ENCODE measurements at places on chromosomes 6 and 20.
A peak's percentile ranks its signal among the peaks of the same experiment; 100 is the strongest.

GRCh38 chr20:50629670-50630045, 61.7 kb downstream of the RIPOR3 start:
- no peak for DNase-seq

DNA sequence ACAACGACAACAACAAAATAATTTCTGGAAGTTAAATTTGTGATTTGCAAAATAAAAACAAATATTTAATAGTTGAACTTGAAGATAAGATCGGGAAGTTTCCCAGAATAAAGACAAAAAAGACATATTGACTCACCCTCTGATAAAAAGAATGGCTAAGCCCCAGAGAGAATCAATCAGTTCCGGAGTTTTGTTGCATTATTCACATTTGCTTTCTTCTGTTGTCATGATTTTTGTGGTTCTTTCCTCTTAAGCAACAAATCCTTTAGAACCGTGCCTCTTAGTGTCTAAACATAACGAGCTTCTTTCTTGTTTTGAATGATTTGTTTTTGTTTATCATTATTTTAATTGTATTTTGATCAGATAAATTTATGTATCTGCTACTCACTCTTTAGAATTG, 337.7 kb upstream of the PRND start:
- DNase-seq = no peak

- no peak for DNase-seq
Measured at GRCh38 chr6:53699462-53699861, 33.9 kb upstream of the KLHL31 start.

DNA sequence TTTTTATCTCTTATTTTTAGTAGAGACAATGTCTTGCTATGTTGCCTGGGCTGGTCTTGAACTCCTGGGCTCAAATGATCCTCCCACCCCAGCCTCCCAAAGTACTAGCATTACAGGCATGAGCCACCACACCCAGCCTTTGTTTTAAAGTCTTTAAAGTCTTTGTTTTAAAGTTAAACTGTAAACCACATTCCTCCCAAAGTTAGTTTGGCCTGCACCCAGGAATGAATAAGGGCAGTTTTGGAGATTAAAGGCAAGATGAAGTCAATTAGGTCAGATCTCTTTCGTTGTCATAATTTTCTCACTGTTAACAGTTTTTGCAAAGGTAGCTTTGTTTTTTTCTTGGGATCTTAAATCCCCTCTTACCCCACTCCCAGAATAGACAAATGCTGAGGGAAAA, 63.8 kb downstream of the UBR2 start:
- DNase-seq = no peak

GRCh38 chr6:86535100-86535499, 402.2 kb upstream of the HTR1E start:
- no peak for DNase-seq

DNA sequence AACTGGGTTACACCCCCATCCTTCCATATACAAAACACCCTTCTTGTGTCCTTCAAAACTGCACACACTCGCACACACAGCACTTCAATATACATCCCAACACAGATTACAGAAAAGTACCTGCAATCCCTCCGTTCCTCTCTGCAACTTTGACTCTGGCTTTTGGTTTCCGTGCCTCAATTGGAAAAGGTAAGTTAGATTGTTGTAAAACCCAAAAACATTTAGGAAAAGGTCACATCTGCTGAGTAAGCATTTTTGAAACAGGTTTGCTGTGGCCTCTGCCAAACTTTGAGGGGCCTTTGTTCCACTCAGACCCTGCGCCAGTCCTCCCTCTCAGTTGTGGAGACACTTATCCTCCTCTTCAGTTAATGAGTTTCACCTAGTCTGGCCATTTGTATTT, 4.2 kb downstream of the NKX2-4 start:
- no peak for DNase-seq

GRCh38 chr6:55811074-55811473, 64.3 kb downstream of the BMP5 start:
- DNase-seq = no peak

DNA sequence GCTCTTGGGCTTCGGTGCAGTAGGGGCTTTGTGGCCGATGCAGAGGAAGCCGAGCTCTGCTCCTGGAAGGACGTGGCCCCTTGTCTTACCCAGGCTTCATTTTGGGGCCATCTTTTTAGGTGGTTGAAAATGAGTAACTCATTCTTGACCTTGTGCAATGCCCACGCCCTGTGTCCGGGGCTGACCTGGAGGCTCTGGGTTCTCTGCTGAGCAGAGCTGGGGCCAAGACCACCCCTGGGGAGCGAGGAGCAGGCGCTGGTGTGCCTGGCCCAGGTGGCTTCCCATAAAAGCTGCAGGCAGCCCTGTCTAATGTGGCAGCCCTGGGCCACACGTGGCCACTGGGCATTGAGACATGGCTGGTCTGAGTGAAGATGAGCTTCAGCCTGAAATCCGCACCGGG, 25.7 kb downstream of the NTSR1 start:
- no peak for DNase-seq

DNA sequence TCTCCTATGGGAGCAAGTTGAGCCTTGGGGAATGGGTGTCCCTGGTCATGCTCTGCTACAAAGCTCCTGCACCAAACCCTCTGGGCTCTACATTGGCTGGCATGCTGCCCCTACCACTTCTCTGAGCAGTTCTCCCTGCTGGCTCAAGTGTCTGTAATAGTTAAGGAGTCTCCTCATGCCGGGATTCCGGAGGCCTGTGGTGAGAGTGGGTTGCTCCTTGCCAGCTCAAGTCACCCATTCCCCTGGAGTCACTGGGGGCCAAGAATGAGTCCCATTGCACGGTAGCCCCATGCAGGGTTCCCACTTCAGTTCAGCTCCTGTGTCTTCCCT, 173.9 kb downstream of the PRDM13 start:
- DNase-seq = no peak

DNA sequence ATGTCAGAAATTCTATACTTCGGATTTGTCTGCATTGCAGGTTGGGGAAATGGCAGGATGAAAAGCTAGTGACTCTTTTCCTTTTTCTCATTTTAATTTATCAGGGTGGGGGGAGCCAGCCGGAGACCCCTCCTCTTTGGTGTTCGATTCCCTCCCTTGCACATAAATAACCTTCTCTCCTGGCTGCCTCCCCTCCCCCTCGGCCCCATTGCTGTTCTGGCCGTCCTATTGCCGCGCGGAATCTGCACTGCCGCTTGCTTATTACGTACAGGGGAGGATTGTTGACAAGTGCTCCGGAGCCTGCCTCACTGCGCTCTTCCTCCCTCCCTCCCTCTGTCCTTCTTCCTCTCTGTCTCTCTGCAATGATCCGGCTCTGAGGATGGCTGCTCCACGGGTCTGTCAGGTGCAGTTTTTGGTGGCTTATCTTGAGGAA, 154.7 kb downstream of the JARID2 start:
- no peak for DNase-seq

DNA sequence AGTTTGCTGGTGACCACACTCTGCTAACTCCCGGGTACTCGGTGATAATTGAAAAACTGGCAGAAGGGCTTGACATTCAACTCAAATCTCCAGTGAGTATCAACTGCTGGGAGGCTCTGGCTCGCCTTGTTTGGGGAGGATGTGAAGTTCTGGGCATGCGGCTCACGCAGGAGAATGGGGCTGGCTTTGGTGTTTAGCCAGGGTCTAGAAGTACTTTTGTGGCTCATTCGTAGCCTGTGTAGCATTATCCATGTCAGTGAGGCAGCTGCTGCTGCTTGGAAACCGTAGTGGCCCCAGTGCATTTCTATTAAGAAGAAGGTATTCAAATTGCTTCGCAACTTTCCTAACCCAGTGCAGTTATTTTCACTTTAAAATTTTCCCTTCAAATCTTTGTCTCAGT, 52.2 kb downstream of the KDM1B start:
- no peak for DNase-seq

- no peak for DNase-seq
Measured at GRCh38 chr20:40673442-40673841, 15.6 kb downstream of the MAFB start.

DNA sequence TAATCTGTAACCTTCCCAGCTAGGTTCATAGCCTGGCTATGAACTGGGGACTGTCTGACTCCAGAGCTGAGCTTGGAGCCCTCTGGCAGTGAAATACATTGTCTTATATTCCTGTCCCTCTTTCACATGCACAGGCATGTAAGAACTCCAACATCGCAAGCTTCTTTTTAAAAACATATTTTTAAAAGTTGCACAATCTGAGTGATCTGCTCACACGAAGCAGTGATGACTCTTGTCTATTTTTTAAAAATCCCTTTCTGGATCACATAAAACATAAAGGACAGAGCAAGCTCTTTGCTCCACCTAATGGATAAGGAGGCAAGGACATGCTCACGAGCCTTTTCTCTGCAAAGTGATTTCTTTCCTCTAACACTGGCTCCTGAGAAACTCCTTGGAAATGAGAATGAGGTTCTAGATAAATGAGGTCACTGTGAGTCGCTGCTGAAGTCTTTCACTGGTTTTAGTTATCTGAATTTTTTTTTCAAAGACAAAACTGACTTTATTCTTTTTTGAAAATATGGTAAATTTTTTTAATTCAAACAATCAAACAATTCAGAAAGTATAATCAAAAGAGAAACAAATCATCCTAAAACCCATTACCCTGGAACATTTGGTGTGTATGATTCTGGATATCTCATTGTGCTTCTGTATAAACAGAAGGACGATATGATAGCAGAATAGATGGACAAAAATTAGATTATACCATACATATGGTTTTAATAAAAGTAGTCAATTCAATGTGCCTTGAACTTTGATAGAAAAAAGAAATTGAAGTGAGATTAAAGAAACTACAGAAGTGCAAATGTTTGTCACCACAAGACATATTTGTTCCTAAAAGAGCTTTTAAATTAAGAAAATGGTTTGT, 30.8 kb downstream of the IL20RA start:
- DNase-seq = no peak

DNA sequence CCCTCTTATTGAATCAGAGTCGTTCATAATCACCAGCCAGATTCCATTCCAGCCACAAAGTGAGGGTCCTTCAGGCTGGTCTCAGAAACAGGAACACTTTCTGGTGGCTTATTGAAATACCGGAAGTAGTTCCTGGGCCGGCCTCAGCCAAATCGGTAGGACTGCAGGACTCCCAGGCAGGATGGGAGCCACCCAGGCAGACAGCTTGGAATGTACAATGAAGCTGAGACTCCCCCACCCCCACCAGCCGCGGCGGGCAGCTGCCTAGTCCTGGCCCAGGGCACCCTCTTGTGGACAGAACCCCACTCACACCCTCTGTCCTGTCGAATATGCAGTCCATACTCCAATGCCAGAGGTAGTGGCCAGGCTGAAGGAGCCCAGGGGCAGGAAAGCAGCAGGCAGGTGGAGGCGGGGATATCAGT, 43.8 kb downstream of the MDFI start:
- DNase-seq = peak; percentile 72

DNA sequence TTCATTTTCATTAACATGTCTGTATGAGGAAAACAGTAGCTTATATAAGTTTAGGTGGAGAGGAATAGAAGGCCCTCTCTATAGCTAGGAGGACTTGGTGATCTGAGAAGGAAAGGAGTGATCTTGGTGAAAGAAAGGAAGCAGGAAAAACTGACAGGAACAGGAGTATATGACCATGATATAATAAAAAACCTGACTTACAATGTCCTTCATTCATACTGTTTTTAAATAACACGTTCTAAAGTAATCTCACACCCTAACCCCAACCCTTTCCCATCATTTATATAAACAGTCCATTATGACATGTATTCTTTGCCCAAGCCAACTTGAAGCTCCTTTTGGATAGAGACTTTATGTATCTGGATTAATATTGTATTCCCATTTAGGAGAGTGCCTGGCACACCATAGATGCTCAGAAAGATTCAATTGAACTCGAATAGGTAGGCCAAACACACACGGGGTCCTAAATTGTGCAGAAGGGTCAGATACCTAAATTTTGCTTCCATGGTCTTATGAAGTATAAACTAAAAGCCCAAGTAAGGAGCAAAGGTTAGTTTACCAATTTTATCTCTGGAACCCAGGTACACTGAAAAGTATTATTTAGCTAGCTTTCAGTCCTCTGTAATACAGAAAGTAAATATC, 75.9 kb downstream of the OR2B2 start:
- DNase-seq = no peak

DNA sequence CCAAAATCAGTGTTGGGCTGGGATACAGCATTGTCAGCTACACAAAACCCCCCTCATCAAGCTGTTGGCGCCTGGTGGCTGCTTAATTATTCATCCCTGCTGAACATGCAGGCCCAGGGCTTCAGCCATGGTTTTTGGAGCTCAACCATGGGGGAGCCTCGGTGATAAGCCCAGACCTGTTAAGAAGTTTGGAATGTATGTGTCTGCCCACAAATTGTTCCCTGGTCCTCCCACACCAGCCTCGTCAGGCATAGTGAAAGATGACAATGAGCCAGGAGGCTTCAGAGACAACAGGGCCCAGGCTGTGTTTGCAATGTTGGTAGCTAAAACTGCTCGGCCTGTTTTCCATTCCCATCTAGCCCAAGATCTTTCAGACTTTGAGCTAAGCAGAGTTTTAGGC, 34.8 kb upstream of the SIRPA start:
- DNase-seq = no peak

GRCh38 chr6:5562277-5562676, 301.0 kb downstream of the FARS2 start:
- DNase-seq = no peak

- DNase-seq = peak; percentile 38
Measured at GRCh38 chr20:56429502-56429901, 17.4 kb downstream of the CASS4 start.

DNA sequence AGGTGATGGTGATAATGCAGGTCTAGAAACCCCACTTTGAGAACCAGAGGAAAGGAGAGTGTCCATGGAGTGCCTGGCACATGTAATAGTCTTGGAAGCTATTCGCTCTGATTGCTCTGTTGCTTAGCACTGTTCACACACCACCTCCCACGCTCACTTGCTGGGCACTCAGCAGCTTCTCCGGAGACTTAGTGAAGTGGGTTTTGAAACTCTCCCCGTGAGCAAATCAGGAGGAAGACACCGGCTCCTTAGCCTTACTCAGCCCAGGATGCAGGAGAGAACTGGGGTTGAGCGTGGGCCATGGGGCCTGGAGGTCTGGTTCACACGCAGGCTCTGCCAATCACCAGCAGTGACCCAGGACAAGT, 22.2 kb downstream of the BMP7 start:
- no peak for DNase-seq

DNA sequence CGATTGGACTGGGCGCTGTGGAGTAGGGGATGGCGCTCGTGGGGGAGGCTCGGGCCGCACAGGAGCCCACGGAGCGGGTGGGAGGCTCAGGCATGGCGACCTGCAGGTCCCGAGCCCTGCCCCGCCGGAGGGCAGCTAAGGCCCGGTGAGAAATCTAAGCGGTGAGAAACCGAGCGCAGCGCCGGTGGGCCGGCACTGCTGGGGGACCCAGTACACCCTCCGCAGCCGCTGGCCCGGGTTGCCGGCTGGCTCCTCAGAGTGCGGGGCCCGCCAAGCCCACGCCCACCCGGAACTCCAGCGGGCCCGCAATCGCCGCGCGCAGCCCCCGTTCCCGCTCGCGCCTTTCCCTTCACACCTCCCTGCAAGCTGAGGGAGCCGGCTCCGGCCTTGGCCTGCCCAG, 59.7 kb upstream of the MYLIP start:
- DNase-seq = no peak

DNA sequence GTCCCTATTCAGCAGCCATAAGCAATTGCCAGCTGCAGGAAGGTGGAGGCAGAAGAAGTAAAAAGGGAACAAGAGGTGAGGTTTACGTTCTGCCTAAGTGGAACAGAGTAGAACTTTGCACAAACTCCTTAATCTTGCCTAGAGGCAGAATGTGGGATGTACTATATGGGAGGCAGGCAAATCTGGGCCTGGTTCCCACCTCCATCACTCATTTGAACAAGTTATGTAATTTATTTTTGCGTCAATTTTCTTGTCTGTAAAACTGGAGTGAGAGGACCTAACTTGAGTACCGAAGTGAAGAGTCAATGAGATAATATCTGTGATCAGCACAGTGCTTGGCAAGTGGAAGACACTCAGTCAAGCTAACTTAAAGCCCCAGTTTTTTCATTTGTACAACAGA, 2.0 kb upstream of the TPBG start:
- DNase-seq = no peak
